Gastroesophageal sphincter (tissue), 4 donors: ENCODE measurements at places on chromosomes 6 and 20. TPM values are rescaled to one million over a fixed set of nuclear protein-coding genes. Genes with fewer than 3 reads are reported as not detected.
A peak's percentile ranks its signal among the peaks of the same experiment; 100 is the strongest.

The TSHZ2 gene
- 9.9 TPM for total RNA-seq

GRCh38 chr6:158631678-158632537 is 12.6 kb downstream of the DYNLT1 start:
- peak; percentile 81 for ATAC-seq

The TTBK1 gene
- total RNA-seq = not detected

DNA sequence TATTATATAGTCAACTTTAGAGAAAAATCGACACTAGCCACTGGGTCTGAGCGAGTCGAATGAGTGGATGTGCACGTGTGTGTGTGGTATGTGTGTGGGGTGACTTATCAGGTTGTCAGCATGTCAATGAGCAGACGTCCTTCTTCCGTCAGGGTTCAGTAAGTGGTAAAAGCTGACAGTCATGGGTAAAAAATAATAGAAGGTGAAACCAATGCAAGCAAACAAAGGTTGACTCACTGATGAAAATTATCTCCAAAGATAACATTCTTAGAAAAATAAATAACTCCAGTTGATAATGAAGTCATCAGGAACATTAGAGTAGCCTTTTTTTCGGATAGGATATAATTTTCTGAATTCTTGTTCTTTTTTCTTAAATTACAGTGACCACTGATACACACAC is 243.8 kb upstream of the FOXQ1 start:
- ATAC-seq = no peak

- ATAC-seq = no peak
Measured at GRCh38 chr20:34834459-34834893, 9.0 kb upstream of the NCOA6 start.

The GABRR2 gene
- not detected for total RNA-seq

- ATAC-seq = no peak
Measured at GRCh38 chr6:70823651-70824050, 133.2 kb downstream of the B3GAT2 start.

- no peak for ATAC-seq
Measured at GRCh38 chr6:153392156-153392555, 261.1 kb upstream of the RGS17 start.
